CD4-positive, alpha-beta T cell treated with Interleukin-12 subunit alpha and Interleukin-12 subunit beta, for 1 hour (primary cell): ENCODE measurements at places on chromosomes 11 and 22.

DNA sequence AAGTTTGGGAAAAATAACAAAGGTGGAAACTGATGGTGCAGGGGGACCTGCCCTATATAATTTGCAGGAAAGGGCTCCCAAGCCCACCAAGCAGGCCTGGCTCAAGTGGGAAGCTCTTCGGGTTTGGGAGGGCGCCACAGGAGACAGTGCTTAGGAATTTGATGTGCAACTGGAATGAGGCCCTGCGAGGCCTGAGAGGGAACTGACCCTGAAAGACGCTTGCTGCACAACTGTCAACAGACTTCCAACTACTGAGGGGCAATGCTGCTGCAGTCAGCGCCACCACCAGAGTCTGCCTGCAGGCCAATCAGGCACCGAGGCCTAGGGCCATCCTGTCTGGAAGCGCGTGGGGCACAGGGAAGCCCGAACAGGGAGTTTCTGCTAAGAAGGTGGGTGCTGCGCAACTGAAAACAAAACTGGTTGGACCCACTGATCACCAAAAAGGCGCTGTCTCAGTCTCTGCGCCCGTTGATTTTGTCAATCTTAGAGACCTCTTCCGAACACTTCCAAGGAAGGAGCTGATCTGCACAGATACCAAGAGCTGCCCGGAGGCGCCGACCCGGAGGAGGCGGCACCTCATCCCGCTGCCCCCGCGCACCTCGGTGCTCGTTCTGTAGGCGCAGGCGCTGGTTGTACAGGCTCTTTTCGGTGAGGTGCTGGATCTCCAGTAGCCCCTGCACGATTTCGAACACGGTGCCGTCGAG, 667 bp downstream of the DGCR6L start:
- DNase-seq = no peak

DNA sequence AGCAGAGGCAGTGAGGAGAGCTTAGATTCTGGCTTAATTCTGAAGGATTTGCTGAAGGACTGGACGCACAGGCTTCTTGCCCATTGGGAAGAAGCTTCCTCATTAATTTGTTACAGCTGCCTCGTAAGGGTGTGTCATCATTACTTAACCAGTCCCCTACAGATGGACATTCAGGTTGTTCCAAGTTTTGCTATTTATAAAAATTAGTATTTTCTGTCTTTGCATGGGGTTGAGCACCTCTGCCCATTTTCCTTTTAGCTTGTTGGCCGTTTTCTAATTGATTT, 38.1 kb downstream of the CAPN1 start:
- DNase-seq = no peak

DNA sequence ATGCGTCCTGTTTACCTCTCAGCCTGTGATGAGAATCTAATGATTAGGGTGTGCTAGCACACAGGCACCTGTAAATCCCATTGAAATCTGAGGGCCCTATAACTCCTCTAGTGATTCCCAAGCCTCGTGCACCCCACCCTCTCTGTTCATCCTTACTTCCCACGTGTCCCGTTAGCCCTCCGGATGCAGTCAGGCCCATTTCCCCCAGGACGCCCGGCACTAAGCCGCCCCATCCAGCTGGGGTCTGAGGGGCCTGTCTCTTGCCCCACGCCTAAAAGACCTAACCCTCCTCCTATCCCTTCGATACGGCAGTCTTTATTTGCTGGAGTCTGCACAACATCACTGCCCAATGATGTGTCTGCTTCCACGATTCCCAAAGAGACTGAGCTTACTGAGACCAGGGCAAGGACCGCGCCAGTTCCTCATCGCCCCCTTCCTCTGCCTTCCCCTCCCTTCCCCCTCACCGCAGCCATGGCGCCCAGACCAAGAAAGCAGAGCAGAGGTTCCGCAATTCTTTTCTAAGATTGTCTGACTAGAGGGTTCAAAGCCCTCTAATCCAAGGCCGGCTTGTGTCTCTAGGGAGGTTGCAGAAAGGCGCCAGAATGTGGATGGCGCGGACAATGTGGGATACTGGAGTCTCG, 1.1 kb upstream of the FADS2 start:
- peak; percentile 8 for DNase-seq

DNA sequence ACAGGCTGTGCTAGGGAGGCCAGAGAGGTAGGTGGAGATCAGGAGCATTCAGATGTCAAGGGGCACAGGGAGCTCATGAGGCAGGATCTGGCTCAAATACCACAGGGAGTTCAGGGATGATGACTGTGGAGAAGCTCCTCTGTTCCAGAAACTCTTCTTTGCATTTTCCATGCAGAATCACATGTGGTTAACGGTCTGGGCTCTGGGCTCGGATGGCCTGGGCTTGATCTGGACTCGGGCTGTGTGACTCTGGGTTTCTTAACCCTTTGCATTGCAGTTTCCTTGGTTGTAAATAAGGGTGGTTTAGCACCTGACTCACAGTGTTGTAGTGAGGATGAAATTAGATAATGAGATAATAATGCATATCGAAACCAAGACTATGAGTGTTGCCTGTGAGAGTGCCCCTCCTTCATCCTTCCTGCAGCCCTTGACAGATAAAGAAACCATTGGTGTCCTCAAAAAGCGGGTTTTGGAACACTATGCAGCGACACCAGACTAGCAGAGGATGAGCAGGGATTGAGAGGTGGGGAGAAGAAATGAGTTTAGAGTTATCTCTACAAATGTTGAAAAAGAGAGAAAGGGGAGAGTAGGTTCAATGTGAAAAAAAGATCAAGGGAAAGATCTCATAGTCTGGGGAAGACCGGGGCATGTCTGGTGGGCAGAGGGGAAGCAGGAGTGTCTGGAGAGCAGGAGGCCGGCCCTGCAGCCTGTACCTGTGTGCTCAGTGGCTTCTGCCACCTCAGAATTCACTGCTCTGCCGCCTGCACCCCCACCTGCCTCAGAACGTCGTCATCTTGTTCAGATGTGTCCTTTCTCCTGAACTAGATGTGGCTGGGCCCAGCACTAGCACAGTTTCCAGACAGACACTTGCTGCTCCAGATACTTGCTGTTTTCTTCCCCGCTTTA, 197.8 kb upstream of the SORL1-AS1 start:
- peak; percentile 21 for DNase-seq

GRCh38 chr11:61829806-61830205, 1.7 kb downstream of the FADS2 start:
- no peak for DNase-seq

DNA sequence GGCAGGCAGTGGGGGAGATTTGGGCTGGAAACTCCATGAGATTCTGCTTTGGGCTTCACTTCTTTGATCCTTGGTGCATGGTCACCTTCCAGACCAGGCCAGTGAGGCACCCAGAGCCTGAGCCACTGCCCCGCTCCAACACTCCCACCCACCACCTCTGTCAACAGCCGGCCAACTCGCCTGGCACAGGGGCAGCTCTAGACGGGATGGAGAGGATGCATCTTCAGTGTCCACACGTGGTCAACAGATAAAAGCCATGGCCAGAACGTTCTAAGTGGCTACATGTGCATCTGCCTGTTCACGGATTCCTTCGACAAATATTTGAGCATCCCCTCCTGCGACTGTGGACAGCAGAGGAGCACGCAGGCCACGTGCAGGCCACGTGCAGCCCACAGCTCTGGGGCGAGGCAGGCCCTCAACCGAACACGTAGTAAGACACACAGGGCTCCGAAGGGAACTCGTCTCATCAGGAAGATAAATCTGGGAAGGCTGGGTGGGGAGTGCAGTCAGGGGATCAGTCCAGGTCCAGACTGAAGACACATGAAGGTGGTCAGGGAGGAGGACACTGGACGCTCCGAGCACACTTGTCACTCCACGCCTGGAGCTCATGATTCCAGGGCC, 1.2 kb downstream of the LRRC56 start:
- DNase-seq = no peak

DNA sequence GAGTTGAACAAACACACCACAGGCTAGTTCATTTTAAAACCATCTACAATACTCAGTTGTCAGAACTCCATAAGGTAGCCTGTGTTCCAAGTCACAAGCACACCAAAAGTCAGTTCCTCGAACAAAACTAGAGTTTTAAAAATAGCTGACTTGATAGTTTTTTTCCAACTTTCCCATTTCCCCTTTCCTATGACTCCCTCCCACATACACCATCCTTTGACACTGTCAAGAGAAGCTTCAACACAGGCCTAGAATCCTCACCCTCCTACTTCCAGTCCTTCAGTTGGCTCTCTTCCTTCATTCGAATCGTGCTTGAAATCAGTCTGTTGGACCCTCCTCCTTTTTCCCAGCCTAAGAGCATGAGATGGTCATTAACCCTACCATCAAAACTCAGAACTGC, 105.7 kb upstream of the AKIP1 start:
- no peak for DNase-seq

- no peak for DNase-seq
Measured at GRCh38 chr11:43576320-43576802, 104.2 kb upstream of the HSD17B12 start.

GRCh38 chr11:116605543-116606459, 167.0 kb downstream of the BUD13 start:
- DNase-seq = no peak

DNA sequence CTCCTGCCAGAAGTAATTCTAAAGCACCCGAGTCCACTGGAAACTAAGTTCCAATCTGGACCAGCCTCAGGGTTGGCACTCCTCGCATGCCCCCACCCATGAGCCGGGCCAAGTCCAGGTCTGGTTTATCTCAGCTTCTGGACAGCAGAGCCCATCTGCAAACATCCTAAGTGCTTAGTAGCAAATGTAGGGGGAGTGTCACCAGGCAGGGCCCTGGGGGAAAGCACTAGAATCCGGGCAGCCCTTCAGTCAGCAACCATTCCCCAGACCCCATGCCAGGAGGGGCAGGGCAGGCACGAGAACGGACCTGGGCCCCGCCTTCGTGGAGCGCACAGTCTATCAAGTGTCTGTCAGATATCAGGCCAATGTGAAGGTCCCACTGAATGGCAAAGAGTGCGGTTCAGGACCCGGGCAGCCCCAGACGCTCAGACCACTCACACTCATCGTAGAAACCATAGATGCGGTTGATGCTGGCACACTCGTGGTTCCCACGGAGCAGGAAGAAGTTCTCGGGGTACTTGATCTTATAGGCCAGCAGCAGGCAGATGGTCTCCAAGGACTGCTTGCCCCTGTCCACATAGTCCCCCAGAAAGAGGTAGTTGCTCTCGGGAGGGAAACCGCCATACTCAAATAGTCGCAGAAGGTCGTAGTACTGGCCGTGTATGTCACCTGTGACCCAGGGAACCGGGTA, 1.3 kb downstream of the PPP1CA start:
- no peak for DNase-seq

GRCh38 chr11:124170801-124171586, 12.2 kb upstream of the OR10D3 start:
- DNase-seq = no peak

DNA sequence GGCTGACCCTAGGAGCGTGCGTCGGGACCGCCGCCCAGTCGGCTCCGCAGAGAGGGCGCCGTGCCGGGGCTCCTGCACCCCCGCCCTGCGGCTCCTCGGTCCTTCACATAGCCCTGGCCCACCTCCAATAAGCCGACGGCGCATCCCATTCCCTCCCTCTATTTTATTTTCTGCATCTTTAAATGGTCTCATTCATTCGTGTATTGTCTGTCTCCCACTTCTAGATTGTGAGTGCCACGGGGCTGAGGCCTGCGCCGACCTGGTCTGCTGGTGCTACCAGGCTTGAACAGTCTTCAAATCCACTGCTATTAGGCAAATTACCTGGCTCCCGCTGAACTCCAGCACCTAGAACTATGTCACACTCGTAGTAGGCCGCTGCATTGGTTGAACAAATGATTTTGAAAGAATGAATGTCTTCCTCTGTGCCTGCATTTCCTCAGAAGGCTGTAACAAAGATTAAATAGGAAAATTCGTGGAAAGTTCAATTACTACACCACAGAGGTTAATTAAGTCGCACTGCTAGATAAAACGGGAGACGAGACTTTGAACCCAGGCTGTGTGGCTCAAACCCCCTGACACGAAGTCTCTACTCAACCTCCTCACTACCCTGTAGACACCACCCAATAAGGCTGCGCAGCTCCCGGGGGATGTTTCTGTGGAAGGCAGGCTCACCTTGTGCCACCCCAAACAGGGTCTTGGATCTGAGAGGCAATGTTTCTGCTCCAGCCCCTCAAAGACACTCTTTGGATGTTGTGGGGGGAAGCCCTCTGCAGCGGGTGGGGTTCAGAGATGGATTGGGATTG, 1.2 kb upstream of the PPP1R14B start:
- DNase-seq = no peak

DNA sequence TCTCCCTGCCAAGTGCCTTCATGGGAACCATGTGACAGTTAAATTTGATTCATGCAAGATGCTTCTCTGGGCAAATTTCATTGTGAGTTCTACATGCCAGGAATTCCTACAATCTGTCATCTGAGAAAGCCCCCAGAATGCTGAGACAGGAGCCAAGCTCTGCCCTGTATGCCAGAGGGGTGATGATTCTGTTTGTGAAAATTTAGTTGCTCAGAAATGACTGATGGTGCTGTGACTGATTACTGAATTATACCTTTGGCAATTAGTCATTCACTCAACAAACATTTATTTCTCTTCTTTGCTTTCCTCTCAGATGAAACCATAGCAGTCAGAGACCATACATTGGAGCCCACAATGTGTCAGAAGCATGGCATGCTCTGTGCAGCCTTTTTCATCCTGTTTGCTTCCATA, 69.0 kb upstream of the ZBED5 start:
- DNase-seq = no peak

DNA sequence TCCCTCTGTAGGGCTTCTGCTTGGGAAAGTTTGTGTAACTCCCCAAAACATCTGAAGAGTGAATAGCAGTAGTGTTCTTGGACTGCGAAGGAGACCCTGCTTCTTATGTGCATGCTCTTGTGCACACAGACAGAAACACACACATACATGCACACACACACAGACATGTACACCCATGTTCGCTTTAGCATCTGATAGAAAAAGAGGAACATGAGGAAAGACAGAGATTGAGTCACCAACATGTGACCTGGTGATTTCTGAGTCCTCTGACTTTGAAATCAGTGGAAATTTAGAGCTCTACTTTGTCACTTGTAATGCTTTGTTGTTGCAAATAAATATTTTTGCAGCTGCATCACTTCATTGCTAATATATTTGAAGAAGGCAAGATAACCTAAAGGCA, 23.8 kb downstream of the CD44 start:
- DNase-seq = no peak

GRCh38 chr11:74932797-74933196, 16.1 kb downstream of the XRRA1 start:
- DNase-seq = no peak

- no peak for DNase-seq
Measured at GRCh38 chr11:117559698-117560097, 232.0 kb downstream of the CEP164 start.

DNA sequence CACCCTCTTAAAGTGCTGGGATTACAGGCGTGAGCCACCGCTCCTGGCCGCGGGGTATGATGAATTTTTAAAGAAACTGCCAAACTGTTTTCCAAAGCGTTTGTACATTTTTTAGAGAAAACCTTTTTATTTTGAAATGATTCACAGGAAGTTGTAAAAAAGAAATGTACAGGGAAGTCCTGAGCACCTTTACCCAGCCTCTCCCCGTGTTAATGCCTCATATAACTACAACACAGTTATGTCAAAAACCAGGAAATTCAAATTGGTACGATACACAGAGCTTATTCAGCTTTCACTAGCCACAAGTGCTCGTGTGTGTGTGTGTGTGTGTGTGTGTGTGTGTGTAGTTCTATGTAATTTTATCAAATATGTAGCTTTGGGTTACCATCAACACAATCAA, 7.0 kb upstream of the FAM118A start:
- no peak for DNase-seq

- no peak for DNase-seq
Measured at GRCh38 chr11:126339073-126339862, 16.2 kb upstream of the ST3GAL4 start.

- no peak for DNase-seq
Measured at GRCh38 chr11:108525161-108525560, 27.0 kb upstream of the POGLUT3 start.
